ENCODE measurements at places on chromosomes 5 and 9. TPM values are rescaled to one million over a fixed set of nuclear protein-coding genes. Genes with fewer than 3 reads are reported as not detected.

PCDHB14 gene
- not detected for total RNA-seq

FOXI1 gene
- total RNA-seq = not detected

SH2D3C gene
- total RNA-seq = not detected

RAB3C gene
- not detected for total RNA-seq

ADRA1B gene
- total RNA-seq = 2.4 TPM

DCAF10 gene
- total RNA-seq = 8.6 TPM

ISL1 gene
- total RNA-seq = not detected

GLDC gene
- total RNA-seq = 0.34 TPM

PGM5 gene
- 0.34 TPM for total RNA-seq

ZDHHC11 gene
- 0.34 TPM for total RNA-seq

SAPCD2 gene
- 21.9 TPM for total RNA-seq

TEK gene
- 2.2 TPM for total RNA-seq
